ENCODE measurements at places on chromosomes 16 and 17.

DNA sequence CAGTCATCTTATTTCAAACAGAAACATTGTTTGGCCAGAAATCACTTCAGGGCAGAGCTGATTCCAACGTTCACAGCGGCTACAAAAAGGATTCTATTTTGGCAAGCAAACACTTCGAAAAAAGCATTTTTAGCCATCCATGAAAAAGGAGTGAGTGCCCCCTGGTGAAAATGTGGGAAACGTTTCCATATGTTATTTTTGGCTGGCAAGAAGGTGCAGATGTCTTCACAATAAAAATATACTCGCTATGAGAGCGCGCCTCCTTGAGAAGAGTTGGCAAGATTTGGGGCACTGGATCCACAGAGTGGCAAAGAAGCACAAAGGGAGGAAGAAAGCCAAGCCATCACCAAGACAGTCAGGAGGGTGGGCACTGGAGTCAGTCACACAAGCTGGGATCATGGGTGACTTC lies 191.1 kb downstream of the CHD9NB start:
- no peak for DNase-seq

DNA sequence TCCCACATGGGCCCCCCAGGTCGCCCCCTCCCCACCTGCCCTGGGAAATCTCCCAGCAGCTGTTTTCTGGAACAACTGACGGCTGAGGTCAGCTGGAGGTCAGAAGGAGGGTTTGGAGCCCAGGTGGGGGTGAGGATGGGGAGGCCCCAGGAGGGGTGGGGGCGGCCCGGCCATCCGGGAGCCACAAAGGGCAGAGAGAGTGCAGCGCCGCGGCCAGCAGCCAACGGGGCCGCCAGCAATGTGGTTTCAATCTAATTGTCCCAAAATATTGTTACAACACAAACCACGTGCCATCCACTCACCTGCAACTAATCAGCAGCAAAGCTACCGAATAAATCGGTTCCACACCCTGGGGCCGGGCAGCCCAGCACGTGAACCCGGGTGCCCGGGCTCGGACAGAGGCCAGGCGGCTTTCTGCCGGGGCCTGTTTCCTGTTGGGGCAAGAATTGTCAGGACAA lies 28.3 kb upstream of the SLC38A10 start:
- DNase-seq: no peak

GRCh38 chr16:85995541-85996423 lies 96.8 kb downstream of the IRF8 start:
- no peak for DNase-seq

DNA sequence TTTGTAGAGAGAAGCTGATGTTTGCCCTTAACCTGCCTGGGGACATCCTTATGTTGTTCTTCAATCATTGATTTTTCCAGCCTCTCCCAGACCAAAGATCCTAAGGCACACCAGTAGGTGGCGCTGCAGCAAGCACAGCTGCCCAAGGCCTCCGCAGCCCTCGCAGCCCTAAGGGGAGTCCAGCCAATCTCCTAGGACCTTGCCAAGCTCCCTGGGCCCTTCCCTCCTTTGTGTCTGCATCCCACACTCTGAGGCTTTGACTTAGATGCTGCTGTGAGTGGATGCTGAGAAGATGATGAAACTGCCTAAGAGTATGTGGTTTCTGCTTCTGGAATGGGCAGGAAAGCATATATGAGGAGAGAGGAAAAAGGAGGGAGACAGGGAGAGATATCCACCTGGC lies 47.1 kb downstream of the SPACA3 start:
- no peak for DNase-seq

DNA sequence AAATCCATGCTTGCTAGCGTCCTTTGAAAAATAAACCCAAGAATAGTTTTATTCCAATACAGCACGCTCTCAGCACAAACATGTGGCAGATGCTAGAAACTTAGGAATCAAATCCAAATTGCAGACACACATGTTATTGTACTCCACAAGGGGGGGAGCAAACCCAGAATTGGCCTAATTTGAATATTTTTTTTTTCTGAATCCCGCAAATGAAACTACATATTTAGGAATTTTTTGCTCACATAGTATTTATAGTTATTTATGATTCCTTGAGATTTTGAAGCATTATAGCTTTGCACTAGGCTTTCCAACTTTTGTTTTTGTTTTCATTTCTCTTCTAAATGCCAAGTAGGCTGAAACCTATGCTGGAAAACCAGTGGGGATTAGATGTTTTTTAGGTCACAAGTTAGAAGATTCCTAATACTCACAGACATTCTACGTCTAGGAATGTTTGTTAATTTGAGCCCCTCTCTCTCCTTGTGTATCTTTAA lies 59.3 kb upstream of the CDH11 start:
- DNase-seq: no peak
